ENCODE measurements at places on chromosomes 6 and 20.

DNA sequence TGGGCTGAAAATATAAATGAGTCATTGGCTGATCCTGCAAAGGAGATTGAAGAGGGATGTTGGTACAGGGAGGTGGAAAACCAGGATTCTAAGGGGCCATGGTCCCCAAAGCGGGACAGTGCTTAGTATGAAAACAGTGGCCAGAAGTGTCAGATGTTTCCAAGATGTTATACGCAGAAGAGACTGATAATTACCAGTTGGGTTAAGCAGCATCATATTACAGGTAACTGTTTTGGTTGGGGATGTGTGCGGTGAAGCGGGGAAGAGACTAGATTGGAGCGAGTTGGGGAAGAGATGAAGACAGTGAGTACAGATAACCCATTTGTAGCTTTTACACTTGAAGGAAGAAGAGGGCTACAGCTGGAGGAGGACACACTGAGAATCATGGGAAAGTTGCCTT lies 80.8 kb downstream of the PLEKHG1 start:
- DNase-seq = no peak

DNA sequence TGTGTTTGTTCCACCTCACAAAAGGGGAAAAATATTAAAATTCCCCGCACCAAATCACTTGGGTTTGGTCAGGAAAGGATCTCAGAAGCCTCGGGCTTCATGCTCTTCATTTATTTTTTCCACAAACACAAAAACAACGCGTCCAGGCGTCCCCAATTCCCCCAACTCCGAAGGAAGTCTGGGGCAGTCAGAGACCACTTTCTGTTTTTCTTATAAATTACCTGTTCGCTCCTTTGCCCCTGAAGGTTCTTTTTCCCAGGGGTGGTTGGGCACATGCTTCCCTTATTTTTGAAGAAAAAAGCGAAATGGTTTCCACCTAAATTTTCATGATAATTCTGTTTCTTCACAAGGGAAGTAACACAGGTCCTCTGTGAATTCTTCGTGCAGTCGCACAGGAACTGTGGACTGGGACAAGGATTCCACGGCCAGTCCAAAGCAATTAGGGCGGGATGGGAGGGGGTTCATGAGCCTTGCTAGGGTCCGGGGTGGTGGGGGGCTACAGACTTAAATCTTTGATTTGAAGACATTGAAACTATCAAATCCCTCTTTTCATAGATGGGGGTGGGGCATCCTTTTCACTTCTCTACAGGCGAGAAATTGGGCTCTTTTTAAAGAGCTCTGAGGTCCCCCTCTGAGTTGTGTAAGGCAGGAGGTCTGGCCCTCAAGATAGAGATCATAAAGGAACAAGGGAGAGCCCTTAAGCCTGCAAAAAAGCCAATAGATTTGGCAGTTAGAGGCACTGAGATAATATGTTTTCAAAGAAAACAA lies 30.5 kb upstream of the HFE start:
- no peak for DNase-seq

DNA sequence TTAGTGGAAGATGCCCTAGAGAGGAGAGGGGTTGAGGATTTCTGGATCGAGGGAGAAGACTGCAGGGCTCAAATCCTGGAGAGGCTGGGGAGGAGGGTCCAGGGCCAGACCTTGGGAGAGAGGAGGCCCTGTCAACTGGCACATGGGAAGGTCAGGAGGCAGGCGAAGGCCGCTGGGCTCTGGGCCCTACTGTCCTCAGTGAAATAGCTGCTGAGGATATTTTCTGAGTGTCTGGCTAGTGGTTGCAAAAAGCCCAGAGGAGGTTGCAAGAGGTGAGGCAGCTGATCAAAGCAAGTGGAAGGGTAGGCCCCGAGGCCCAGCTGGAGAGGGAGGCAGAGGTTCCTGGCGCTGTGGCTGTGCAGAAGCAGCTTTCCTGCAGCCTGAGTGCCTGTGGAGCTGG lies 103.4 kb upstream of the MLN start:
- DNase-seq = no peak

GRCh38 chr6:37302086-37302686 lies 44.2 kb upstream of the TMEM217 start:
- DNase-seq = no peak

- no peak for DNase-seq
Observed at GRCh38 chr20:64072498-64073063, 6.7 kb downstream of the RGS19 start.

DNA sequence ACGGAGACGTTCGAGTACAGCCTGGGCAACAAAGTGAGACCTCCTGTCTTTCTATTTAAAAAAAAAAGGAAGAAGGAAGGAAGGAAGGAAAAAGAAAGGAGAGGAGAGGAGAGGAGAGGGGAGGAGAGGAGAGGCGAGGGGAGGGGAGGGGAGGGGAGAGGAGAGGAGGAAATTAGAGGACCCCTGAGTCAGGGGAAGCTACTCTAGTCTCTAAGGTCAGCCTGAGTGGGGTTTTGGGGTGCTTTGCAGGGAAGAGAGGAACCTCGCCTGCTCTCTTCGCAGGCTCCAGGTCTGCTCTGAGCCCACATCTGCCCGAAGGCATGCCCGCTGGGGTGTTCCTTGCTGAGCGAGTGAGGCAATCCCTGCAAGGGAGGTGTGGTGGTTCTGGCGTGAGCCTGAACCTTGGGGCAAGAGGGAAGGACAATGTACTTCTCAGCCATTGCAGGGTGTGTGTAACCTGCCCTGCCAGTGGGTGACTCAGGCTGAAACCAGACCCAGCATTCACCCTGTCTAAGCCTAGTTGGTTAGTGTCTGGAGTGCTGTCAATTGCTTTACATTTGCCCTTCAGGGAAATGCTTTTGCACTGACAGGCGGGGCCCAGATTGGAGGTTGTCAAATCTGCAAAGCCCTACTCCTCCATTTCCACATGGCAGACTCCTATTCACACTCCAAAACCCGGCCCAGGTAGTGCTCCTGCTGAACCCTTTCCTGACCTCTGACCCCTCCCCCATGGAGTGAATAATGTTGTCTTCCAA lies 15.3 kb upstream of the MMP9 start:
- DNase-seq = no peak

DNA sequence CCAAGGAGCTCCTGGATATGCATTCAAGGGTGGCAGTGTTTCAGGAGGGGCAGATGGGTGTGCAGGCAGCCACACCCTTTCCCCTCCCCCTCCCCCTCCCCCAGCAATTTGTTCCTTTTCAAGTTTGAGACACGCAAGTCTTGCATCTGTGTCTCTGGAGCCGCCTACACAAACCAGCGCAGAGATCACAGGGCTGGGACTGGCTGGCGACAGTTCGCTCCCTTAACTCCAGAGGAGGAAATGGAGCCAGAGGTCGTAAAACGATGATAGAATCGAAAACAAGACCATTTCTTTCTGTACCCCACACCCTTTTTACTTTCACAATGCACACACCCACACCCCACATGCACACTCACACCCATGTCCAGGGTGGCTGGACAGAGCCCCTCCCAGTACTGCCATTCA lies 163.1 kb downstream of the LY86 start:
- no peak for DNase-seq

- DNase-seq = no peak
Observed at GRCh38 chr6:140494321-140495108, 1120.1 kb upstream of the CITED2 start.

DNA sequence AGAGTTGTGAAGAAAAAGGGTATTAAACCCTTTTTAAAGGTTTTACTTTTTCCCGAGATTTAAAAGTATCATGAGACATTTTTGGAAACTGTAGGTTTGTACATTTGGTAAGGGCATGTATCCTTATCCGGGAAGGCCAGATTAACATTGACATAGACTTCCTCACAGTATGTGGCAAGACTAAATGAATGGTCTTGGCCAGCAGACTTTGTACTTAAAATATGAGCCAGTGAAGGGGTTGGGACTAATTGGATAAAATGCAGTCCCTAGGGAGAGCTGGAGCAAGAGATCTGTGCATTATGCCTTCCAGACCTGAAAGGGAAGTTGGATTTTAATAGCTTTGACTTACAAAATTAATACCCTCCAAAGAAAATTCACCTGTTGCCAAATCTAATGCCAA lies 60.4 kb upstream of the CCN2 start:
- DNase-seq = no peak

DNA sequence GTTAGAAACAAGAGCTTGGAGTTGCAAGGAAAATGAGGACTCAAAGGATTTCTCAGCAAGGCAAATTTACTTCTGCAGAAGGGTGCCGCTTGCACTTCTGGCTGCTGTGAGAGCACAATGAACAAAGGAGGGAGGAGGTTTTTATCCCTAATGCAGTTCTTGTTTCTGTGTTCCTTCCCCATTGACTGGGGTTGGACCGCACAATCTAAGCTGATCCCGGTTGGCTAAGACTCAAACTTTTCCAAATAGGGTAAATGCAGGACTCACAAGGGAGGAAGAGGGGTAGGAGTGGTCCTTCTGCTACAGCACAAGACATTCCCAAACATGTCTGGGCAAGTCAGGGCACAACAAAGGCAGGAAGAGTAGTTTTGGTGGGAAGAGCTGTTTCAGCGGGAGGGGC lies 249.6 kb upstream of the MOCS1 start:
- DNase-seq = no peak

DNA sequence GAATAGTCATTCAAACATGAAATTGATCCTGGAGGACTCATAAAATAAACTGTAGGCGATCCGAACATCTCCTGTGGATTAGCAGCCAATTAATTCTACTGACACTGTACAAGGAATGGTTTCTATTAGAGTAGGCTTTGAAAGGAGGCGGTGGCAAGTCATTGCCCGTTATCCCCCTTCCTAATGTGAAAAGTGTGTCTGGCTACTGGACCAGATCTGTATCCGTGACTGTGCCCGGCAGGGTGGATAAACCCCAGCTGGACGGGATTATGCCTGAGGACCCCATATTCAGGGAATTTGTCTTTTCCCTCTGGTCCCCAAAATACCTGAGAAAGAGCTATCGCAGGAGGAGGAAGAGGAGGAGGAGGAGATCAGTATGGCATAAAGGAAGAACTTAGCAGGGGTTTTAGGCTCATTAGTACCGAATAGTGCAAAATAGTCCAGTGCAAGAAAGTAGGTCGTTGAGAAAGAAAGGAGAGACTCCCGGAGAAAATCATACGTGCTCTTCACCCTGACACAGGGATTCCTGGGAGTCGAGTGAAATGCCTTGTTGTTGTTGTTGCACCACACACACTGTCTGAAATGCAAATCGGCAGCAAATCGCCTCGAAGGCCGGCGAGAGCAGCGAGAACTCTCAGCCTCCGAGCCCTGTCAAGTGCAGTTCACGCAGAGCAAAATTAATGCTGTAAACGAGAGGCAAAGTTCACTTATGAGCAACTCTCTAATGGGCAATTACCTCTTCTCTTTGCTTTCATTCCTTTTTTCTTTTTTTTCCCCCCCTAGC lies 178.9 kb upstream of the ARID1B start:
- DNase-seq = no peak

DNA sequence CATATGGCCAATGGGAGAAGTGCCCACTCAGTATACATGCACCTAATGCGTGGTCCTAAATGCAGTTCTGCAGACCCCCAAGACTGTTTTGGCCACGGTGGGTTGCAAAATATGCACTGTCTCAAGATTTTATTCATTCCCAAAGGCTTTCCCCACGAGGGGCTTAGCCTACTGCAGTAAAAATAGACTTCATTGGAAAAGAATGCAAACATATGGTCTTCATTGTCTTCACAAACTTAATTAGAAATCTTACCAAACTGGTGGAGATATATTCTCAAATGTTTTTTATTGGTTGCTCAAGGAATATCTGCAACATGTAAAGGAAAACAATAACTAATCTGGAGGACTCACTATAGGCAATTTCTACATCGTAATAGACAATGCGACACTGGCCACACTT lies 31.6 kb upstream of the PRL start:
- DNase-seq = no peak

DNA sequence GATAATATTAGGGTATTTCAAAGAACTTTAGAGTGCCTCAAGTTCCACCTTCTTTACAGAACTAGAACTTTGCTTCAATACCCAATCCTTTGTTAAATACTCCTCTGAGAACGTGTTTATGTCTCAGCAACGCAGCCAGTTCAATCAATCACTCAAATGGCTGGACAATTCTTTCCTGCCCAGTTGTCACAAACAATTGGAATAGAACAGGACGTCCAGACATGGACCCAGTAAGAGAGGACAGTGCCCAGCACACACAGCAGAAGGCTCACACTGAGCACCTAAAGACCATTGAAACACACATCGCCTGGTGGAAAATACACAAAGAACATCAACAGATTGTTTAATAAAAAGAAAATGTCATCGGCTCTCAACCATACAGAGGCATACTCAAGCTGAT lies 140.6 kb downstream of the TTLL2 start:
- DNase-seq = no peak

- no peak for DNase-seq
Observed at GRCh38 chr6:104656235-104656634, 203.5 kb downstream of the HACE1 start.

DNA sequence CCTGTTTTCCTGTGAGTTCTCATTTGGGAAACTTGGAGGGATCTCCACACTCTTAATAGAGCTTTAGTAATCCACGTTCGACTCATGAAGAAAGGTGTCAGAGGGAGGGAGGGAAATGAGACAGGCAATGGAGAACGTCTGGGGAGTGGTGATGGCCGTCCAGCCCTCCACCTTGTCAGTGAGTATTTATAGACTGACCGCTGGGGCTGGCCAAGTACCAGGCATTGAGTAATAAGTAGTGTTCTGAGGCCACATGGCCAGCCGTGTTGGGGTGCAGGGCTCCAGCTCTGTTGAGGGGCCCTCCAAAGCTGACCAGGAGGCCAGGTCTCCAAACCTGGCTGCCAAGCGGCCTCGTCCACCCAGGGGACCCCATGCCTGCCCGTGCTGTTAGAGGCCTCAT lies 11.3 kb upstream of the DSN1 start:
- no peak for DNase-seq

- no peak for DNase-seq
Observed at GRCh38 chr20:51042064-51042463, 19.2 kb upstream of the KCNG1 start.

DNA sequence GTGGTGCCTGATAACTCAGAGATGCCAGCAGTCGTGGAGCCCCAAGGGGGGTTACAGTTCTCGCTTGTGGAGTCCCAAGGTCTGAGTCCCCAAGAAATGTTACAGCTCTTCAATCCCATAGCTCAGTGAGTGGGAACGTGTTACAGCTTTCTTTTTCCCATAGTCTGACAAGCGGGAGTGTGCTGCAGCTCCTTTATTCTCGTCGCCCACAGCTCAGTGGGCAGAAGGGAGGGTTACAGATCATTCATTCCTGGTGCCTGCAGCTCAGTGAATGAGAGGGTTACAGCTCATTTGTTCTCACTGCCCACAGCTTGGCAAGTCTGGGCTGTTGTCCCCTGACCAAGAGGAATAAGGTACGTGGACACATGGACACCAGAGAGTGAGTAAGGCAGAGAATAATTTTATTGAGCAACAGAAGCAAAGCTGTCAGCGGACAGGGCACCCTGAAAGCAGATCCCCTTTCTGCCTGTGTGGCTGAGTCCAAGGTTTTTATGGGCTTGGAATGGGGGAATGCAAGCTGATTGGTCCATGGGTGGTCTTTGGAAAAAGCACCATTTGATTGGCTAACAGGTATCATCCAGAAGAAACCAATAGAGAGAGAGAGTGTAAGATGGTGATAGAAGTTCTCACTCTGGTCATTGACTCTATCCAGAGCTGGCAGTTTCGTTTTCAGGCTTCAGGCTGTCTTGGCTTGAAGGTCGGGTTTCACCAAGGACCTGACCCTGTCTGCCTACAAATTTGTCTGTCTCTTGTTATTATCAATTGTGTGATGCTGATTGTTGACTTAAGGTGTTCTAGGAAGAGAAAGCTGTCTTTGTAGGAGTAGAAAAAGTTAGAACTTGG lies 16.4 kb downstream of the RNF217 start:
- no peak for DNase-seq

Data from stimulated activated CD8-positive, alpha-beta memory T cell treated with anti-CD3 and anti-CD28 coated beads, Interleukin-7, amount 100 ng/mL, for 48 hours (primary cell).